Spinal cord (tissue), 10 donors: ENCODE measurements at places on chromosomes 16 and 17. TPM values are rescaled to one million over a fixed set of nuclear protein-coding genes. Genes with fewer than 3 reads are reported as not detected.

TIMM22 gene
- polyA plus RNA-seq = 18.6 TPM

CD300LG gene
- 0.69 TPM for polyA plus RNA-seq

SOCS3 gene
- polyA plus RNA-seq = 5.6 TPM

PRSS21 gene
- polyA plus RNA-seq = not detected

OGFOD3 gene
- polyA plus RNA-seq = 31.1 TPM

GDPD3 gene
- 6.8 TPM for polyA plus RNA-seq
